ENCODE measurements at places on chromosomes 5 and 9. TPM values are rescaled to one million over a fixed set of nuclear protein-coding genes. Genes with fewer than 3 reads are reported as not detected.

Gene ENHO
- 1.2 TPM for total RNA-seq

Gene IGIP
- 0.78 TPM for total RNA-seq

Gene MEIKIN
- total RNA-seq = not detected

Gene LRRC19
- not detected for total RNA-seq

Gene PCDHGA10
- not detected for total RNA-seq

Gene TLX3
- not detected for total RNA-seq

Gene DENND1A
- 9.5 TPM for total RNA-seq

Gene SLC25A2
- total RNA-seq = not detected

Gene FGFR4
- 25.5 TPM for total RNA-seq

Gene CRHBP
- total RNA-seq = not detected

Gene C9
- not detected for total RNA-seq

Gene SPATA31A3
- not detected for total RNA-seq

Gene FBP2
- total RNA-seq = not detected

Gene RASGRF2
- 1.6 TPM for total RNA-seq

Gene PDE6A
- total RNA-seq = 0.42 TPM

Gene SLC2A8
- total RNA-seq = 16.3 TPM

All from A549 treated with Mapracorat at 1 μM for 4 hours (cell line).